ENCODE measurements at places on chromosomes 5 and 9. TPM values are rescaled to one million over a fixed set of nuclear protein-coding genes. Genes with fewer than 3 reads are reported as not detected.

- DNase-seq, result no peak
Measured at GRCh38 chr9:91832322-91832721, 117.7 kb downstream of the ROR2 start.

DNA sequence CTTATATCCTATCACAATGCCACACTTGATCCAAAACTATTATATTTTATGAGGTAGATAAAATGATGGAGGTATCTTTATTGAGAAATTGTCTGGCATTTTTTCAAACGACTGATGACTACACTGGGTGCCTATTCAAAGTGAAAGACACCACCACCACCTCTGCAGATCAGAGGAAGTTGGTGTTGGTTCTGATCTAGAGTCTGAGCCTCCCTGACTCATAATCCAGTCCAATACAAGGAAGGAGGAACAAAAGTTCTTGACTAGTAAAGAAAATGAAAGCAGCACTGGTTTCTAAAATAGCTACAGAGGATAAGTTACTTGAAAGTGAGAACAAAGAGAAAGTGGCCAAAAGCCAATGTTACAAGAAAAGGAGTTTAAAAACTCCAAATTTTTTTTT lies 139.9 kb downstream of the RFX3 start:
- DNase-seq, result no peak

GRCh38 chr5:149408252-149409099 lies 29.4 kb upstream of the IL17B start:
- DNase-seq, result no peak

GRCh38 chr9:126630458-126631237 lies 16.9 kb downstream of the LMX1B start:
- DNase-seq, result no peak

The RNF180 gene
- under 0.01 TPM for total RNA-seq

The DBH gene
- not detected for total RNA-seq

DNA sequence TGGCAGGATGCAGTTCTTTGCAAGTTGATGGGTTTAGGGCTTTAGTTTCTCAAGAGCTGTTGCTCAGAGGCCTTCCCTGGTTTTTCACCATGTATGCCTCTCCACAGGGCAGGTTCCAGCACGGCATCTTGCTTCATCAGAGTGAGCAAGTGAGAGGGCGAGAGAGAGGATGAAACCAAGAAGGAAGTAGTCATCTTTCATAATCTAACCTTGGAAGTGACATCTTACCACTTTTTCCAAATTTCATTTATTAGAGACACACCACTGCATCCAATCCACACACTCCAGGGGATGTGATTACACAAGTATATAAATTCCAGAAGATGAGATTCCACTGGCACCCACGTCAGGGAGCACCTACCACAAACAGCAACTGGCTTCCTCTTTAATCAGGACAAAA lies 294.4 kb downstream of the MARCHF11 start:
- DNase-seq, result no peak

The IQGAP2 gene
- 86.2 TPM for total RNA-seq

DNA sequence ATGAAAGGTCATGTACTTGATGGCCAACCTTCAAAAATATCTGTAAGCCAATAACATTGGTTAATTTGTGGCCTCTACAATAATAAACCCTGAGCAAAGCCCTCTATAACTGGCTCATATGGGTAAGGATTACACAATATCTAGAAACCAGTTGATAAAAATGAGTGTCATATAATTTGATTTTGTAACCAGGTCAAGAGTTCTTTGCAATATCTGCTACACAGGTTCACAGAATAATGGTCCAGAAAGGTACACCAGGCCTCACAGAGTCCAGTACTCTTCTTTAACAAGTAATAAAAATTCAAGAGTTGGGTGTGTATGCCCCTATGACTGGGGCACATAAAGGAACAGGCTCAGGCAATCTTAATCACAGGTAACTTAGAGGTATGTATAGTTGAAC lies 95.3 kb downstream of the AUH start:
- no peak for DNase-seq

The HRCT1 gene
- total RNA-seq, result not detected

DNA sequence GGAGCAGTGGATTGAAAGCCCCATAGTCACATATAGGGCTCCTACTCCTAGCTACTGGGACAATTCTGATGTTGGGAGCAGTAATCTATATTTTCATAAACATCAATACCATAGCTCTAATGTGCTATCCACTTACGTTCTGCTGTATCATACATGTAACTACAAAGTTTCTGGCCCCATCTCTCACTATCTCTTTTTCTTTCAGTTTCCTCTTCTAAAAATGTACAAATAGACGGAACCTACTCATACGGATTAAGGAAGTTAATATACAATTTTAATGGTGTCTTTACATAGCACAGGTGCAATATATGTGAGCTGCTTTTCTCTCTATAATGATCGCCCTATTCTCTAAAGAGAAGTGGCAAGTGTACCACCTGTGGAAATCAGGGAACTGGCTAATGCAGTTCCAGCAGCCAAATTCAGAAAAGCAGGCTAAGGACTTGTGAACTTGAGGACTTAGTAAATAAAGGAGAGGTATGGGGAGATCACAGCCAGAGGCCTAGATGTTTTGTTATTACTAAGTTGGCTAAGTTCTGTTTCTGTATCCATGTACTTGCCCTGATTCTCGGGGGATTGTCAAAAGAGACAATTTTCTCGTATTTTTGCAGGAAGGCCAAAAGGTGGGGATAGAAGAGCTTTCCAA lies 1021.9 kb downstream of the CDH12 start:
- DNase-seq, result no peak

- no peak for DNase-seq
Measured at GRCh38 chr5:171577042-171577758, 157.8 kb downstream of the FGF18 start.

DNA sequence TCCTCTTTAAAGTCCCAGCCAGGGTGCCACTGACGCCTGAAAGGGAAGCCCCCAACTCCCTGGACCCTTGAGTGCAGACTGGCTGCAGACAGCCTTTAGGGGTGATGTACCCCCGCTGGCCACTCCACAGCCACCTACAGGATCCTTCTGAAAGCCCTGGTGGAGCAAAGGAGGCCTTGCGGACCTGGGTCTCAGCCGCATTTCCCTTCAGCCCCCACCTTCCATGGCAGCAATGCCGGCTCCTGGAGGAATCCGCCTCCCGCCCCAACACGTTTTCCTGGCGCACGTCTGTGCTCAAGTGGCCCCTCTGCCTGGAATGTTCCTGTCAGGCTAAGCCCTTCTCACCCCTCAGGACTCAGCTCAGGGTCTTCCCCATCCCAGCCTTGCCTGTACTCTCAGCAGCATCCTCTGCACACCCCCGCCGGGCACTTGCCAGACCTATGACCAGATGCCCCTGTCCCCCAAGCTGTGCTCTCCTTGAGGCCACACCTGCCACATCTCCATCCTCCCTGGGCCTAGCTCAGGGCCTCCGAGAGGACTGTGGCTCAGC lies 134.1 kb upstream of the RAPGEF1 start:
- no peak for DNase-seq

- no peak for DNase-seq
Measured at GRCh38 chr5:43523662-43524072, 8.7 kb upstream of the C5orf34 start.

The SPATA31D4 gene
- total RNA-seq, result not detected

DNA sequence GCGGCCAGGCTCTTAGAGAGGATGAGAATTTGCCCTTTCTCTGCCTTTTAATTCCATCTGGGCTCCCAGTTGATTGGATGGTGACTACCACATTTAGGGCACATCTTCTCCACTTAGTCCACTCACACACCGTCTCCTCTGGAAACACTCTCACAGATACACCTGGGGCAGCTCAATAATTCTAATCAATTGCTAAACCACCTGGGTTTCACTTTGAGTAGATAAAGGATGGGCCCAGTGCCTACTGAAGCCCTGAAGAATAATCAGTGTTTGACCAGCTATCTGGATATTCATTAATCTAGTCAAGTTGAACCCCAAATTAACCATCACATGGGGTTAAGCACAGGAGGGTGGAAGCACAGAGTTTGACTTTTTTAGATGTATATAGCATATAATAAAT lies 19.1 kb downstream of the MAN2A1 start:
- no peak for DNase-seq

- DNase-seq, result no peak
Measured at GRCh38 chr9:116899337-116900006, 212.4 kb downstream of the TRIM32 start.

- DNase-seq, result peak; percentile 80
Measured at GRCh38 chr9:79701651-79702050, 129.9 kb downstream of the TLE4 start.

- DNase-seq, result no peak
Measured at GRCh38 chr9:99015448-99015847, 71.7 kb downstream of the COL15A1 start.

DNA sequence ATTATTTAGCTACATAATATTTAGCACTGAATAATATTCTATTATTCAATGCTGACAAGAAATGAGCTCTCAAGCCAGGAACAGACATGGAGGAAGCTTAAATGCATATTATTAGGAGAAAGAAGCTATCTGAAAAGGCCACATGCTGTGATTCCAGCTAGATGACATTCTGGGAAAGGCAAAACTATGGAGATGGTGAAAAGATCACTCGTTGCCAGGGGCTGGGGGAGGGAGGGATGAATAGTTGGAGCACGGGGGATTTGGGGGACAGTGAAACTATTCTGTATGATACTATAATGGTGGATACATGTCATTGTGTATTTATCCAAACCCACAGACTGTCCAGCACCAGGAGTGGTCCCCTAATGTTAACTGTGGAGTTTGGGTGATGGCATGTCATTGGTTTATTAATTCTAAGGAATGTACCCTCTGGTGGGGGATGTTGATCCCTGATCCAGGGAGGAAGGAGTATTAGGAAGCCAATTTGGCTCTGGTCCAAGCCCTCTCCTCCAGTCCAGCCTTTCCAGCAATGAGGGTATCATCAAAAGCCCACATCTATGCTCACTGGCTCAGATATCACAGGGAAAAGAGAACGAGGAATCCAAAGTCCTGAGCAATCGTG lies 162.5 kb downstream of the COL23A1 start:
- DNase-seq, result no peak

GRCh38 chr9:34862836-34863235 lies 95.2 kb upstream of the PHF24 start:
- DNase-seq, result no peak

All from hematopoietic multipotent progenitor cell (in vitro differentiated cells).